ENCODE measurements at places on chromosomes 5 and 9.

DNA sequence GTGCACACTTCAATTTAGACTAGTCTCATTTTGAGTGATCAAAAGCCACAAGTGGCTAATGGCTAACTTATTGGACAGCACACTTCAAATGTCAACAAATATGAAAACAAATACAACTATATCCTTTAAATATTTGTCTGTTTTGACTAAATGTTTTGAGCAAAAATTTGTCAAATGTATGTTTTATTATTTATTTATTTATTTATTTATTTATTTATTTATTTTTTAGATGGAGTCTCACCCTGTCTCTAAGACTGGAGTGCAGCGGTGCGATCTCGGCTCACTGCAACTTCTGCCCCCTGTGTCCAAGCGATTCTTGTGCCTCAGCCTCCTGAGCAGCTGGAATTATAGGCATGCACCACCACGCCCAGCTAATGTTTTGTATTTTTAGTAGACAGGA is 1392.1 kb upstream of the WWC1 start:
- no peak for DNase-seq

DNA sequence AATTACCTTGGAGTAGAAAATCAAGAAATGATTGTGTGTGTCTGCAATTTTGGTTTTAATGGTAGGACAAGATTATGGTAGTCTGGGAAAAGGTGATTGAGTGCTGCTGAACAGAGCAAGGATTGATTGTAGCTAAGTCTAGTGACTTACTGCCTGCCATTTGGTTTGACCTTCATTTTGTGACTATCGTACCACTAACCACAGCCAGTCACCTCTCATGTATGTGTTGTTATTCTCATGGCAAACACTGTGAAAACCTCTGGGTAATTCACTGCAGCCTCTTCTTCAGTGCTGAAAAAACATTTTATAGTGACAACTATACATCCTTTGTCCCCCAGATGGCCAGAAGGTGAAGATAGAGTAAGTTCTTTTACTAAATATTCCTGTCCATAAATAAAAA is 37.5 kb downstream of the CTNNA1 start:
- DNase-seq: no peak

- no peak for DNase-seq
These were observed 1.6 kb upstream of the PAIP2 start for GRCh38 chr5:139340051-139340450.

- DNase-seq: no peak
These were observed 133.8 kb downstream of the PDE4D start for GRCh38 chr5:59759600-59760351.

Measured in EL (cell line).